ENCODE measurements at places on chromosomes 1 and 21. TPM values are rescaled to one million over a fixed set of nuclear protein-coding genes. Genes with fewer than 3 reads are reported as not detected.

The ACTN2 gene
- total RNA-seq = 0.99 TPM

The DCDC2B gene
- not detected for total RNA-seq

DNA sequence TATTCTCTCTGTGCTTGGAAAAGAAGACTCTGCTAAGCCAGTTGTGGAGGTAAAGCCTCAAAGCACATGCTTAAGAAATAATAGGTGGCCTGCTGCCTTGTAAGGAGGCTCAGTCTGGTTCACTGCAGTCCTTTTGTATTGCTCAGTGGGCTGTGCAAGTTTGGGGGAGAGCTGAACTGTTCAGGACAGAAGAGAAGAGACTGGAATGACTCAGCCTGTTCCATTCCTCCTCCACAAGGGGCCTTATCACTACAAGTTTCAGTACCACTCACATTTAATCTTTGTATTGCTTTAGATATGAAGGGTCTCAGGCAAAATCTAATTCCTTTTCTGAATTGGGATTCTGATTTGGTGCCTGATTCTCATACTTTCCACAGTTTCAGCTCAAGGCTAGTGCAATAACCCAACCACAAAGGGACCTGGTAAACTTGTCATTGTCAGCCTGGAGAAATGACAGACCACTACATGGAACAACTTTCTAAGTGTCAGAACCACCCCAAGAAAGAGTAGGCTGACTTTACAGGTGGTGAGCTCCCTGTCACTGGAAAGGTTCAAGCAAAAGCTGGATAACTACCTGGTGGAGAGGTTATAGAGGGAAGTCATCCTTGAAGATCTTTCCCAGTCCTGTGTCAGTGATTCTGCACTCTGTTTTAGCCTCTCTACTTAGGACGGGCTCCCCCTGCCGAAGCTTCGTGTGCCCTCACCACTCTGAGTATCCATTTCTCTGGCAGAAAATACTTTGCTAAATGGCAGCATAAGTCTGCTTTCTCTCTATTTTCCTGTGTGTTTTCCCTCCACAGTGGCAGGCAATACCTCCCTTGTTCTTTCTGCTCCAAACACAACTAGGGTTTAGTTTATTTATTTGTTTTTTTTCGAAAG, 162.9 kb upstream of the GJB5 start:
- DNase-seq = no peak

GRCh38 chr1:84407958-84408422, 9.7 kb downstream of the DNASE2B start:
- DNase-seq = no peak

The ALPL gene
- 45.4 TPM for total RNA-seq

The RUNX3 gene
- total RNA-seq = 2.5 TPM

The CRYAA gene
- total RNA-seq = not detected

DNA sequence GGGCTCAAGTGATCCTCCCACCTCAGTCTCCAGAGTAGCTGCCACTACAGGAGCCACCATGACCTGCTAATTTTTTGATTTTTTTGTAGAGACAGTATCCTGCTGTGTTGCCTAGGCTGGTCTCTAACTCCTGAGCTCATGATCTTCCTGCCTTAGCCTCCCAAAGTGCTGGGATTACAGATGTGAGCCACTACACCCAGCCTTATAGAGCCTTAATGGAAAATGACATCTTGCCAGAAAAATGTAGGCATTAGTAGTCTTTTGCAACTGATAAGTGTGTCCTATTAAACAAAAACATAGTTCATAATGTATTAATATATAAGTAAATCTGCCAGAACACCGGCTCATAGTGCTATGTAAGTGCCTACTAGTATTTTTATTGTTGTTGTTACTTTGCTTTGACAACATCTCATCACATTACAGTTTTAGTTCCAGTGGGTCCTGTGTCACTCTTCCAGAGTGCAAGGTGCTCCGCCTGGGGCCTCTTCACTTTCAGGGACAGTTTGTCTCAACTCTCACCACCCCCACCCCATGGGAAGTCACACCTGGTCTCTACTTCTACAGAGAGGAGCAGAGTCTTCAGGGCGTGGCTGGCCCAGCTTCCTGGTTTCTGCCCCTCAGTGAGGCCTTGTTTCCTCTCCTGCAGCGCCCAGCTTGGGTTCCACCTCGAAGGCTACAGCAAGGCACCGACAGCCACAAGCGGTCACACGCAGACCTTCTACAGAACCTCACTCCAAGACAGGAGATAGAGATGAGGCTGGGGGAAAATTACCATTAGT, 30.1 kb downstream of the RHOU start:
- no peak for DNase-seq

Measured in astrocyte (in vitro differentiated cells and primary cell).